ENCODE measurements at places on chromosomes 7 and 10.

DNA sequence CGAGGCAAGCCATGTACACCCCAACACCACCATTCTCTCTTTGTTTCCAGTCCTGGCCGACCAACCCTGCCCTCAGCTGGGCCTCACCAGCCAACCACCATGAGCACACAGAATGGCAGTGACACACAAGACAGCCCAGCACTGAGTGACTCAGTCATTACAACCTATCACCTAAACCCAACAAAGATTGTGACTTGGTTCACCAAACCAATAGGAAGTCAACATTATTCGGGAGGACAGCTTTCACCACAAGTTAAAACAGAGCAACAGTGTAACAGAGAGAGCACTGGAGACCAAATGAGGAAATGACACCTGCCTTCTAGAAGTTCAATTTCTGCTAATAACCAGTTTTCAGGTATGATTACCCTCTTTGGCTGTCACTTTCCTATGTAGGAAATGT is 72.1 kb downstream of the DNMBP start:
- no peak for DNase-seq

GRCh38 chr7:114190387-114190786 is 224.2 kb upstream of the FOXP2 start:
- no peak for DNase-seq

DNA sequence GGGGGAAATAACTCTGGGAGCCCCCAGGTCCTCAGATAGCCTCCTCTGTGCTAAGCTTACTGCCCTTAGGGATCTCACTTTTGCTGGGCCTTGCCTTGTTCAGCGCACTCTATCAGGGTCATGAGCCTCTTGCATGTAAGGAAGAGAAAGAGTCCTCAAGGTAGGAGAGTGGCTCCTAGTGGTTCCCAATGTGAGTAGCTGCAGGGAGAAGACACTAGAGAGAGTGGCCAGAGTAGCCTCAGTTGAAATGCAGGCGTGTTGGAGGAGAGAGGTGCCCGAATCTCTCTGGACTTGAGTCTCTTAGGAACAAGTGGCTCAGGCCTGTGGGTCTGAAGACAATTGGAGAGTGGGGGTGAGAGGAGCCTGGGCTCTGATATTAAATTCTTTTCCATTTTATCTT is 94.3 kb upstream of the SORCS3 start:
- DNase-seq = no peak

DNA sequence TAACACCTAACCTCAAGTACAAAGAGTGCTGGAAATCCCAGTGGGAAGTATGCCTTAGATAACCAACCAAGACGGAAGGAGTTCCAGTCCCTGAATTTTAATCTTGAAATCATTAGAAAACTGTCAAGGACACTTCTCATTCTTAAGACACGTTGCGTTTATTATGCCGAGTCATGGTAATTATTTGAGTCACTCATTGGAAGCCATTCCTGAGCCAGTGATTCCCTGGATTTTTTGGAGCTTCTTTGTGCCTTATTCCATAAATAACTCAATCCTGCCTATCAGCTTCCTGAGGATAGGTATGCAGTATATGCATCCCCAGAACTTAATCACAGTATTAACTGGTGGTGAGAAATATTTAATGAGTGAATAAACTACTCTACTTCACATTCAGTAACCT is 77.4 kb downstream of the PPP1R17 start:
- DNase-seq = no peak

DNA sequence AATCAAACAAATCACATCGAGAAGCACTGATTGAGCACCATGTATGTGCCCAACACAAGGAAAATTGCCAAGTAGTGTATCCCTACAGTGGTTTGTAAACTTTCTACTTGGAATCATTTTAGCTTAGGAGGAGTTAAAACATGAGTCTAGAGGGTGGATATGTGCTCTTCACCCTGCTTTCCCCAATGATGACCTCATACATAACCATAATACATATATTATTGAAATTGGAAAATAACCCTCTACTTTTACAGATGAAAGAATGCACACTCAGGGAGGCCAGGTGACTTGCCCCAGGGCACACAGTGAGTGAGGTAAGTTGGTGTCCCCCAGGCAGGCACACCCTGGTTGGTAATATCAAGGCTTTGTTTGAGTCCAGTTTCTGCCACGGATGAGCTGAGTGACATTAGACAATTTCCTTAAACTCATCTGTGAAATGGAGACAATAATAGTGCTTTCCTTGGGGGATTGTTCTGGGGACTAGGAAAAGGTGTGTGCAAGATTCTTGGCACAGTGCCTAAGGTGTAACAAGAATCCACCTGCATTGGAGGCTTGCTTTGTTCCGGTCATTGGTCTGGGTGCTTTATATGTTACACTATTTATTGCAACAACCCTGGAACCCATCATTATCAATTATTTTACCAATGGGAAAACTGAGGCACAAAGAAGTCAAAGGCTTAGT is 50.7 kb downstream of the BPGM start:
- DNase-seq = no peak

DNA sequence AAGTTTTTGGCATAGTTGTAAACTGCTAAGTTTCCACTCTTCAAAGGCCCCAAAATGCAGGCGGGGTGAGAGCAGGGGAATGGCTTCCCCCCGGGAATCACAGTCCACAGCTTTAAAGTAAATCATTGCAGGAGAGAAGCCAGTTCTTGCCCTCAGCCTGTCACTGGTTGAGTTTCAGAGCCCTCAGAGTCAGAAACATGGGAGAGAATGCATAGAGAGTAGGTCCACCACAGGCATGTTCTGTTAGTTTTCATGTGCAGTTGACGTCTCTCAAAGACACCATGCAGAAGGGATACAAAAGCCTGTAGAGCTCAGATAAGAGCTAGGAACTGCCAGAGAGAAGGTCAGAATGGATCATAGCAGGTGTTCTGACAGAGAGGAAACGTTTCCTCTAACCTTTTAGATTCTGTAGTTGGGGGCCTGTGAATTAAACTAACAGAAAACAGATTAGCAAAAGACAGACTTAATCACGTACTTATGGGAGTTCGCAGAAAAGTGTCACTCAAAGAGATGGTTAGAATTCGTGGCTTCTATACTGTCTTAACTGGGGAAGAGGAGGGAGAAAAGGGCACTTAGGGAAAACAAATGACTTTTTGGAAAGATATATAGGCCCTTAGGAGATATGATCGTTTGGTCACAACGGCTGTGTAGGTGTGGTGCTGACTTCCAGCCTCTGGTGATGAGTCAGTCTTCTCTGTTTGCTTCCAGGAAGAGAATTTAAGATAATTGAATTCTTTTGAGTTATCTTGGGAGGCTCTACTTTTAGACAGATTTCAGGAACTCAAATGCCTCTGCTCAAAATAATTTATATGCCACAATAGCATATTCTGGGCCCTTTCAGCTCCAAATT is 48.0 kb upstream of the MSRB2 start:
- no peak for DNase-seq

GRCh38 chr7:3722396-3722922 is 421.4 kb downstream of the SDK1 start:
- no peak for DNase-seq

DNA sequence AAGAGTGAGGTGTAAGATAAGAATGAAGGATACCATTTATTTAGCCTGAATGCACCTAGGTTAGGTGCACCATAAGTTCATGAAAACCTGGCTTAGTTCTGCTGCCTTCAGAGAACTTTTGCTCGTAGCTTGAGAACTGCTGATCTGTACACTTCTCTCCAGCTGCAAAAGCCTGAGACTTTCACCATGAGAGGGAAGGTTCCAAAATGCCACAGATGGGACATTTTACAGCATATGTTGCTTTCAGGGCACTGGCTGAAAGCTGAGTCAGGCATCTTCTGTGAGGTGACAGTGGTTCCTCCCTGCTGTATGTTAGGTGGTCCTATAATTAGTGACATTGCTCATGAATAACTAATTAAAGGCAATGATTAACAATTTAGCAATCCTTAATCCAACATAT is 298.3 kb downstream of the GALNT17 start:
- DNase-seq = no peak

DNA sequence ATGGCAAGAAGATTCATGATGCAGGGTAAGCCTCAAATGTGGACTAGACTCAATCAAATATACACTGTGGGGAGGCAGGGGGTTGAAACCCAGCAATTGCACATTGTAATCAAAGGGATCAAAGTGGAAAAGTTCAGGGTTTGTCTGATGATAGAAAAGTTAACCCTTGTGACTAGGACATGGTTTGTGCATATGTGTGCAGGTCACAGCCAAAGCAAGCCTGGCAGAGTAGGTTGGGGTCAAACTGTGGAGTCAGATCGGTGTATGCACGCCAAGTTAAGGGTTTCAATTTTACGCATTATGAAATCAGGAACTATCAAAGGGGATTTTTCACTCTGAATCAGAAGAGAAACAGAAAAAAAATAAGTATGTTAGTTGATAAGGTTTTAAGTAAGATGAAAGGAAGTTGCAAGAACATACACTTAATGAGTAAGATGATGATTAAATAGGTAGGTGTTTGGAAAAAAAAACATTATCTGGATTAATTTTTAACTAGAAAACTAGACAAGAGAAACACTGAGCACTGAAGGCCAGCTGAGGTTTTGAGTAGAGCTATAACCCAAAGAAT is 188.3 kb downstream of the DGKB start:
- no peak for DNase-seq

- no peak for DNase-seq
These were observed 49.2 kb downstream of the GSDME start for GRCh38 chr7:24707988-24708615.

- no peak for DNase-seq
These were observed 45.3 kb downstream of the STARD3NL start for GRCh38 chr7:38223306-38223705.

GRCh38 chr10:103451831-103452505 is at the start of gene CALHM2:
Gene CALHM2, minus strand, starts transcription at chr10:103452370. Its CDS starts 2,429 bp downstream, at chr10:103449941.
- peak; percentile 84 for DNase-seq

- DNase-seq = no peak
These were observed 87.5 kb downstream of the PARD3 start for GRCh38 chr10:34727595-34728033.

DNA sequence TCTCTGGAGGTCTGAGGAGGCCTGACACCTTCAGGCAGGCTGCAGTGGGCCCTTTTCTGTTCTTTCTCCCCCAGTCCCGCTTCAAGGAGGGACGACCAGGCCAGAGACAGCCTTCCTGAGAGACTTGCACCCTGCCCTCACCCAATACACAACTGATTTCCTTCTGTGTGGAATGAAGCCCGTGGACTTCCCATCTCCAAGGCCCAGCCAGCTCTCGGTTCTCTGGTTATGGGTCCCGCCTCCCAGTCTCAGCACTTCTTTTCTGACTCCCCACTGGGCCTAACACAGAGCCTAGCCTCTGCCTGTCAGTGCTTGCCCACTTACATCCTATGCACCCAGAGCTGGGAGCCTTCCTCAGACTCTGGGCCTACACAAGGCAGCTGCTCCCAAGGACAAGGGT is 24.1 kb upstream of the ADCYAP1R1 start:
- no peak for DNase-seq

GRCh38 chr10:94310369-94310768 is 52.4 kb downstream of the NOC3L start:
- DNase-seq = no peak
